ENCODE measurements at places on chromosomes 4 and X. TPM values are rescaled to one million over a fixed set of nuclear protein-coding genes. Genes with fewer than 3 reads are reported as not detected.

The PDGFC gene
- polyA plus RNA-seq, result 1.6 TPM

The TRO gene
- polyA plus RNA-seq, result 2.0 TPM

The FRMD7 gene
- not detected for polyA plus RNA-seq

The SPIN2A gene
- 0.44 TPM for polyA plus RNA-seq

The MAPK10 gene
- 3.0 TPM for polyA plus RNA-seq

The CLIC2 gene
- 18.3 TPM for polyA plus RNA-seq

The COL4A5 gene
- polyA plus RNA-seq, result 2.4 TPM

The AFM gene
- polyA plus RNA-seq, result not detected

The YY2 gene
- 0.28 TPM for polyA plus RNA-seq

The XK gene
- 0.09 TPM for polyA plus RNA-seq

The CT45A2 gene
- polyA plus RNA-seq, result not detected

GRCh38 chrX:40844471-40844870, 109.1 kb upstream of the MED14 start:
- no peak for DNase-seq

DNA sequence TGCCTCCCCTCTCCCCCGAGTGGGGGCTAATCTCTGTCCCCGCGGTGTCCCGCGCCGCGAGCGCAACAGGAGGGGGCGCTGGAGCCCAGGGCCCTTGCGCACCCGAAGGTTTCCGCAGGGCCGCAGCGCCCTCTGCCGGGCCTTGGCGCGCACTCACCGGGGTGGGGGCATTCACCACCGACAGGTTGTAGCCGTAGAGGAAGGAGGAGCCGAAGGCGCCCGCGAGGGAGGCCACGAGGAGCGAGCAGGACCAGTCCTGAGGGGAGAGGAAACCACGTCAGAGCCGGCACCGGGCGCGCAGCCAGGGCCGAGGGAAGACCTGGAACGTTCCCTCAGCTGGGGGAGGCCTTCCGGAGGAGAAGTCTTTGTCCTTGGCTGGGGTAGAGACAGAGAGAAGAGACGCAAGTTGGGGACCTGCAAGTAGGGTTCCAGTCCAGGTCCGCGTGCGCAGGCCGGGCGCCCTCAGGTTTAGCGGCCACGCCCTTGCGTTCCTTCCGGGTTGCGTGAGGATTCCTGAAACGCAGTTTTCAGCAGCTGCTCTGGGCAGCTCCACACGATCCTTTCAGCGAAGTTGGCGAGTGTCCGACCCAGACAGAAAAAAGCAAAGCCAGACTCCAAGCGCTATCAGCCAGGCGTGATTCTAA, 2.4 kb downstream of the SLC2A9 start:
- peak; percentile 98 for DNase-seq

DNA sequence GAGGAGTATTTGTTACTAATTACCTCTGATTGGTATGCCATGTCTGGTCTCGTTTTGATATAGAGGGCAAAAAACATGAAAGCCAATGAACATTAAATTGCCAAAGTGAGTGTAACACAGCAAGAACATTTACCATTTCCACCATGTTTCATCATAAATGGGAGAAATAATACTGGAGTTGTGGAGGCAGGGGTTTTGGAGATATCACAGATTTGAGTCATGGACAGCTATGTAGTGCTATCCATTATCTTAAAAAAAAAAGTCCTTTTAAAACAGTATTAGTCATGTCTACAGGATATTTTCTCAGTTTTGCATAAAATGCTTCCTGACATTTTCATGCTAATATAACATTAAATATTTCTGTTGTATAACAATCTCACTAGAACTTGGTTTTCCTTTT, 301.2 kb downstream of the IL1RAPL1 start:
- DNase-seq, result no peak

- DNase-seq, result no peak
Measured at GRCh38 chr4:92733231-92733630, 429.5 kb downstream of the GRID2 start.

DNA sequence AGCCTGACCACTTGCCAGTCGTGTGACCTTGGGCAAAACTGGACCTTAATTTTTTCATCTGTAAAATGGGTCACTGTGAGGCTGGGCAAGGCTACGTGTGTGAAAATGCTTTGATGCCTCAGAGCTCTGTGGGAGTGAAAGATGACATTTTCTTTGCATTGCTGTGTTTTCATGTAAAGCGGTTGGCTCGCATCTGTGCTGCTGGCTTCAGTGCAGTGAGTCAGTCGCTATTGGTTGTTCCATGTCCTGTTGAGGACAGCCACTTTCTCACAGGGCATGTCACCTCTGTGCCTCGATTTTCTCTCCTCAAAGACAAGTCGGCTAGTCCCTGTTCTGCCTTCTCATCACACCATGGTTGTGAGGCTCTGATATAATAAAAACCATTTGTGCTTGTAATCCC, 4.4 kb downstream of the MTMR1 start:
- no peak for DNase-seq

DNA sequence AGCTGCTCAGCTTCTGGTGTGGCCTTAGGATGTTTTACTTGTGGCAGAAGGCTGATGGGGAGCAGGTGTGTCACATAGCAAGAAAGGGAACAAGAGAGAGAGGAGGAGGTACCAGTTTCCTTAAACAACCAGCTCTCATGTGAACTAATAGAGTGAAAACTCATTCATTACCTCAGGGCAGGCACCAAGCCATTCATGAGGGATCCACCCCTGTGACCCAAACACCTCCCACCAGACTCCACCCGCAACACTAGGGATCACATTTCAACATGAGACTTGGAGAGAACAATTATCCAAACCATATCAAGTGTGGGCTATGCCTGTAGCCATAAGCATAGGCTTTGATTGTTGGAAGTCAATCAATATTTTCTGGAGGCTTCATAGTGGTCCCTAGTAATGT, 56.0 kb downstream of the GSX2 start:
- no peak for DNase-seq

- DNase-seq, result no peak
Measured at GRCh38 chr4:167034983-167035382, 199.3 kb downstream of the SPOCK3 start.

DNA sequence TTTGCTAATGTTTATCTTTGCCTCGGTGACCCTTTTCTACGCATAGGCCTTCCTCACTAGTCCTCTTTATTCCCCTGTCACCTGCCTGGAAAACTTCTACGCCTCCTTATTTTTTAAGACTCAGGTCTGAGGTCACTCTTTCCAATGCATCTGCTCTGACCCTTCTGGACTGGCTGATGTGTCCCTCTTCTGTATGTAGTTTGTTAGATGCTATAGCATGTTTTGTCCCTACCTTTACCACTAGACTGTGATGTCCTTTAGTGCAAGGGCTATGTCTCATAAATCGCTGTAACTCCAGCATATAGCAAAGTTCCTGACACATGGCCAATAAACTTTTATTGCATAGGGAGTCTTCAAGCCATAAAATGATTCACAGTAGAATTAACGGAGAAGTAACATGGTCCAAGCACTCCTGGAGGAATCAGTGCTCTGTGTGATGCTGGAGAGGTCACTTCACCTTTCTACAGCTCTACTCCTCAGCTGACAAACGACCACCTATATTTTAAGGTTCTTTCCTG, 872.5 kb upstream of the SLIT2 start:
- DNase-seq, result no peak

DNA sequence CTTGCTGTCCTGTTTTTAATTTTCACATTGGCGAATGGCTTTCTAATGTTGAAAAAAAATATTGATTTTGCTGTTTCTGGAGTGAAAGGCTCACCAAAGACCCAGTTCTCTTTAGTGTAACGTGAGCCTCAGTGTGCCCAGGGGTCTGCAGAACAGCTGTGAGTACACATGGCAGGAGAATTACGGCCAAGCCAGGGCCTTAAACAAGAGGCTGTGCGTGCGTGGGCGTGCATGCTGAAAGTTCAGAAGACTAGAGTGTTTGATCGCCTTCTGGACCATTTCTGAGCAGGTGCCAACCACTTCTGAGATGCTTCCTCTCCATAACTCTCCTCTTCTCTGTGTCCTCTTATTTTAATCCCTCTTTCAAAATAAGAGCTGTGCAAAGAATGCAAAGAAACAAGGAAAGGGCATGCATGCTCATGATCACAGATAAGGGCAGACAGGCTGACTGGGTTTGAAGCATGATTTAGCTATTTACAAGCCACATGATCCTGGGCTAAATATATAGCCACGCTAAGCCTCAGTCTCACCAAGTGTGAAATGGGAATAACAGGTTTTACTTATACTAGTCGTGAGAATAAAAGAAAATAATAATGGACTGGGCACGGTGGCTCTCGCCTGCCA, 9.9 kb downstream of the PHEX start:
- no peak for DNase-seq

- DNase-seq, result no peak
Measured at GRCh38 chr4:168907119-168907698, 102.8 kb downstream of the CBR4 start.

- DNase-seq, result no peak
Measured at GRCh38 chrX:19334945-19335626, 8.6 kb upstream of the PDHA1 start.

- DNase-seq, result no peak
Measured at GRCh38 chrX:151488677-151489076, 74.8 kb upstream of the PASD1 start.

- DNase-seq, result no peak
Measured at GRCh38 chr4:11698846-11699590, 270.3 kb upstream of the HS3ST1 start.

DNA sequence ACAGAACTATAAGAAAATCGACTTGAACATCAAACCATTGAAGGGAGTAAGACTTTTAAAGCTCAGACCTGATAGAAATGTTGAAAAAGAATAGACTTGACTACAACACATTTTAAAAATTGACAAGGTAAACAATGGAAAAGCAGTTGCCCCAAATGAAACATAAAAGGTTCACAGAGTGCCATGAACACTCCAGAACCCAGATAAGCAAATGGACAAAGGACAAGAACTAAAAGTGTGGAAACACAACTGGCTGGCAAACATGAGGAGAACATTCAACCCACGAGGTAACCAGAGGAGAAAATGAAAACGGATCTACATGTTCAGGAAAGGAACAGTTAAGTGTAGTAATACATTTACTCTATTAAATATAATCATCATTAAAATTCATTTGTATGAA, 26.5 kb downstream of the SCARB2 start:
- DNase-seq, result no peak

DNA sequence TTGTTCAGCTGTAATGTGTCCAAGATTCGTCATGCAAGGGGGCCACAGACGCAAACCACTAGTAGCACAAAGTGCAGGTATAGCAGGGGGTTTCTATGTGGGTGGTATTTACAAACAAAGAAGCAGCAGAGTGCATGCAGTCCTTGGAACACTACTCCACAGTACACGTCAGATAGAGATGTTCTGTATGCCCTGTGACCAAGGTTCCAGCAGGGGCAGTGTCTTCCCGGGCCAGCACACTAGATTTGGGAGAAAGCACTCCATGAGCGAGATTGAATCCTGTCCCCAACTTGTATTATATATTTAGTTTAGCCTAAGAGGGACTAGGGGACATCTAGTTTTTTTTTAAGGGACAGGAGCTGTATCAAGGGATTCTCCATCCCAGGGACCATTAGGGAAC, 54.4 kb upstream of the ESX1 start:
- no peak for DNase-seq

- no peak for DNase-seq
Measured at GRCh38 chrX:20029728-20030127, 38.9 kb upstream of the BCLAF3 start.

DNA sequence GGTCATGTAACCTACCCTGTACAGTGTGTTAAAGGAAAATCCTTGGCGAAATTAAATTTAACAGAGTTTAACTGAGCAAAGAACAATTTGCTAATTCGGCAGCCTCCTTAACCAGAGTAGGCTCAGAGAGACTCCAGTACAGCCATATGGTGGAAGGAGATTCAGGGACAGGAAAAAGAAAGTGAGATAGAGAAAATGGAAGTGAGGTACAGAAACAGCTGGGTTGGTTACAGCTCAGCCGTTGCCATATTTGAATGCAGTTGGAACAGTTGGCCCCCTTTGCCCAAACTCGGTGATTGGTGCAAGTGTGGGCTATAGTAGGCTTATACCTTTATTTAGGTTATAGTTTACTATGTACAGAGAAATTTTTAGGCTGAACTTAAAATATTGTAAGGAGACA, 48.8 kb upstream of the GBA3 start:
- no peak for DNase-seq

GRCh38 chr4:98781641-98782357, 123.4 kb upstream of the TSPAN5 start:
- DNase-seq, result no peak

DNA sequence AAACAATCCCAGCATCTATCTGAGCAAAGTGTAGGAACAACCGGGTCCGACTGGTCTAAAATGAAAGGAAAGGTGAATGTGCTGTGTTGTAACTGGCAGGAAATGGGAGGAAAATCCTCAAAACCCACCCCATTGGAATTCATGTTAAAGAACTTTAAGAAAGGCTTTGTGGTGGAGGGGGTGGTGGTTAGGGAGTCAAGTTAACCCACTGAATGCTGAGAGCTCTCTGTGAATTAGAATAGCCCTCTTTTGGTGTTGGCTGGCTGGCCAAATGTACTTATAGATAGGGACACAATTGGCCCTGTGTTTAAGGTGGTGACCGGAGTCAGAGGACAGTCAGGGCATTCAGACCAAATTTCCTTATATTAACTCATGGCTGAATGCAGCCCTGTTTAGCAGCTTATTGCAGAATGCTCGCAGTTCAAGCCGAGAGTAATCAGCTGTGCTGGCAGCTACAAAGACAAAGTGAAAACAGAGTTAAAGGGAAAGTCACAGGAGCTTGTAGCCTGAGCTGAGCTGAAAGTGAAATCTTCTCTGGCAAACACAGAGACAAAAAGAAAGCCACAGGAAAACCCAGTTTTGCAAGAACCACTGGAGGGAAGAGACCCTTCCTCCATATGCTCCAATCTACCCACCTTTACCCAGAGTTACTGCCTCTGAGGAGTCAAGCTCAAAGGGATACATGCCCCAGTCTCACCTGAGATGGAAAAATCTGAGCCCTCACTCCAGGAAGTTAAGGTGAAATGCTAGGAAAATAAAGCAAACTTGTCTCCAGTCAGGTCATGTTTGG, 38.5 kb upstream of the UGT2B7 start:
- DNase-seq, result no peak

DNA sequence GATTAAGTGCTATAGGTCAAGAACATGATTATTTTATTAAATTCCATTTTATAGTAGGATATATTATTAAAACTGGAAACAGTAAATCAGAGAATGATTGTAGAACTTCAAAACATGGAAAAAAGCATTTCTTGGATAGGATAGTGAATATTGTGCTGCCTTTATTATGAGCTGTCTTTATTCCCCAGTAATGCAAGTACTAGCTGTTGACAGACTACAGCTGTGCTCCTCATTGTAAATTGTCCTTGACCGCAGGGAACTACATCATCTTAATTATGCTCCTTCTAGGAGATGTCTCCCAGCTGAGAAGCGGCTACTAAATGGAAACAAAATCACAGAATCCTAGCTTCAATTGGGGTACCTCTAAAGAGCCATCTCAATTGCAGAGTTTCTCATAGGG, 1457.2 kb upstream of the PCDH7 start:
- no peak for DNase-seq

DNA sequence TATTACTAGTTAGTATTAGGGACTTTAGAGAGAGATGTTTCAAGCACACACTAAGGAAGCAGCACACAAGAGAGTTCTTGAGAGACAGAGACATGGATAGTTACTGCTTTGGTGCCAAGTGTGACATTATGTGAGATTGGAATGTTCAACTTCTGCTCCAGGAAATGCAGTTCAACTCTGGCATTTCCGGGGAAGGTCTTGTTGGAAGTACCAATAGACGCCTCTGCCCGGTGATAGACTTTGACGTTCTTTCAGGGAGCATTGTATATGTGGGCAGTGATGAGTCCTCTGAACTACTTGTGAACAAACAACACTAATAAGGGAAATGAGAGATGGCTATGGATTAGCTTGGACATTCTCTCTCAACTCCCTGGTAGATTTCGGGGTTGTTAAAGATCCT, 638.1 kb upstream of the BOD1L1 start:
- DNase-seq, result no peak
